ENCODE measurements at places on chromosomes 16 and 17. TPM values are rescaled to one million over a fixed set of nuclear protein-coding genes. Genes with fewer than 3 reads are reported as not detected.
A peak's percentile ranks its signal among the peaks of the same experiment; 100 is the strongest.

GRCh38 chr17:75849724-75850123 lies 5.4 kb downstream of the WBP2 start:
- H3K4me1 ChIP-seq: no peaks in the 10 kb centered on the region
- H3K36me3 ChIP-seq: peaks cover 42% of the 10 kb centered on the region
- no peak overlapping the region for H3K4me3 ChIP-seq
- no peak for DNase-seq

DNA sequence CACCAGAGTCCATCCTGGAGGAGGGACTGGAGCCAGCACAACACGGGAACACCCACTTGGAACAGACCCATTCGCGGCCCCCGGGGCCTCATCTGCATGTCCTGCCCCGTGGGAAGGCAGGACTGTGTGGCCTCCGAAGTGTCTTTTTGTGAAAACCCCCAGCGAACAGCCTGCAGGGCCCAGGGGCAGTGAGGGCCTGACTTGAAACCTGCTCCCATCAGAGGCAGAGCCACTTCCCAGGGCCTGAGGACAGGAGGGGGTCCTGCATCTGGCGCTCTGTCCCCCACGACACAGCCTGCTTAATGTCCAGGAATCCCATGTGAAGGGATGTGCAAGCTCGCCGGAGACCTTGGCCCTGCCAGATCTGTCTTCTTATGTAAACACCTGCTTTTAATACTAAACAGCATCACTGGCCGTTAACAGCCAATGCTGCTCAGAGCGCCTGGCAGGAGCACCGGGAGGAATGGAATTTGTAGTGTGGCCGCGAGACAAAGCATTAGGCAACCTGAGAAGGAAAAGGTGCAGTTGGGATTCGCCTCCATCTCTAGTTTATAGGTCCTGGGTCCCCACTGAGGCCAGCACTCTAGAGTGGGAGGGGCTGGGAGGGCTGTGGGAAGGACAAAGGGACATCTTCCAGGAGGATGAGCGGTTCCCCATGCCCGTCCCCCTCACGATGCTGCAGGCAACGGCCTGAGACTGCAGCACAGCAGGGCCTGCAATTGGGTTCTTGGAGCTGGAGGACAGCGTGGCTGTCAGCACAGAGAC lies 9.6 kb upstream of the EVPL start:
- H3K27ac ChIP-seq: no peak overlapping the region
- no peak overlapping the region for H3K4me3 ChIP-seq
- H3K36me3 ChIP-seq: peaks cover 43% of the 10 kb centered on the region
- no peaks in the 10 kb centered on the region for H3K27me3 ChIP-seq

The EPN3 gene
- total RNA-seq: not detected

The MMP28 gene
- total RNA-seq: not detected

The MT1A gene
- not detected for total RNA-seq

DNA sequence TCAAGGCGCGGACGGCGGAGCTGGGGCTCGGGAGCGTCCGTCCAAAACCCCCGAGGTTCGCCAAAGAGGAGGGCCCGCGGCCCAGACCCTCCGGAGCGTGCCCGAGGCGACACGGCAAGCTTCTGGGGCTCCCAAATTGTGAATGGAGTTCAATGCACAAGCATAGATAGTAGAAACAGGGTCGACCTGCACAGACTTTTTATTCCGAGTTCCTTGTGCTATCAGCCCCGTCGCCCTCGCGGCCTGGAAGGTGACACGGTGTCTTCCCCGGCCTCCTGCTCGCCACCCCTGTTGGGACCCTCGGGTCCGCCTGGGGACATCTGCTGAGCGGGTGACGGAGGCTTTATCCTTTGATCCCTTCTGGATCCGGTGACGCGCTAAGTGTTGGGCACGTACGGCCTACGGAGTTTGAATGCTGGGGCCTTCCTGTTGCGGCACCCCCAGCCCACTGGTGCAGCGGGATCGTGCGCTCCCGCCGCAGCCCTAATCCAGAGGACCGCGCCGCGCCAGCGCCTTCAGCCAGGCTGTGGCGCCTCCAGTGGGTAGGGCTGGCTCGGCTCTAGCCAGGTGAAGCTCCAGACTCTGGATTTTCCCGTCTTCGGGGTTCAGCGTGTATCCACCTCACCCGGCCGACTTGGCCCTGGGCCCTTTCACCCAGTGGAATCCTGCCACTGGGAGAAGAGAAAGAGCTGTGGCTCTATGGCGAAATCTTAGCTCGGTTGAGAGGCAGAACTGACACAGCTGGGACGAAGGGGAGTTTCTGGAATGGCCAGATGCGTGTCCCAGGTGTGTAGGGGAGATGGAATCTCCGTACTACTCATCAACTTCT lies 17.0 kb upstream of the NTN1 start:
- H3K27ac ChIP-seq: no peak overlapping the region
- H3K27me3 ChIP-seq: peaks cover 73% of the 10 kb centered on the region
- no peaks in the 10 kb centered on the region for H3K36me3 ChIP-seq

The OR3A3 gene
- total RNA-seq: not detected

The NUPR1 gene
- total RNA-seq: not detected

The CACNG5 gene
- 1.8 TPM for total RNA-seq

The ITGAD gene
- total RNA-seq: not detected

The SYT17 gene
- 11.5 TPM for total RNA-seq

DNA sequence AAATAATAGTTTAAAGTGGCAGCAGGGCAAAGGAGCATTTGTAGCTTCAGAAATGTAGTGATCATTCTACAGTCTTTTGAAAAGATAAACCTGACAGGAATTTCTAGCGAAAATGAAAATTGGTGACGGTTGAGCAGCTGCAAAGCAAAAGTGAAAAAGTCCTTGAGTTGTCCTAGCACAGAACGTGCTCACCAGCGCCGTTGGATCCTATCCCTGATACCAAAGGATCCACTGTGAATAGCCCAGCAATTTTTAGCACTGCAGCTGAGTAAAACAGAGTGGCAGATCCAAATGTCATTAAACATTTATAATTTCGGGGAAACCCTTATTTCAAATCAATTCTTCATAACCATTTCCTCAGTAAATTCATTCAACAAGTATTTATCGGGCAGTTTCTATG lies 453.8 kb upstream of the HSBP1 start:
- no peaks in the 10 kb centered on the region for H3K36me3 ChIP-seq
- H3K27ac ChIP-seq: no peak overlapping the region
- H3K4me3 ChIP-seq: no peak overlapping the region
- H3K4me1 ChIP-seq: no peaks in the 10 kb centered on the region
- H3K27me3 ChIP-seq: no peaks in the 10 kb centered on the region

- H3K27ac ChIP-seq: peak overlapping the region; percentile 96
- H3K4me3 ChIP-seq: no peak overlapping the region
- peaks cover 15% of the 10 kb centered on the region for H3K4me1 ChIP-seq
- H3K27me3 ChIP-seq: no peaks in the 10 kb centered on the region
- no peak for DNase-seq
Measured at GRCh38 chr17:15967706-15968399, 22.9 kb downstream of the ADORA2B start.

DNA sequence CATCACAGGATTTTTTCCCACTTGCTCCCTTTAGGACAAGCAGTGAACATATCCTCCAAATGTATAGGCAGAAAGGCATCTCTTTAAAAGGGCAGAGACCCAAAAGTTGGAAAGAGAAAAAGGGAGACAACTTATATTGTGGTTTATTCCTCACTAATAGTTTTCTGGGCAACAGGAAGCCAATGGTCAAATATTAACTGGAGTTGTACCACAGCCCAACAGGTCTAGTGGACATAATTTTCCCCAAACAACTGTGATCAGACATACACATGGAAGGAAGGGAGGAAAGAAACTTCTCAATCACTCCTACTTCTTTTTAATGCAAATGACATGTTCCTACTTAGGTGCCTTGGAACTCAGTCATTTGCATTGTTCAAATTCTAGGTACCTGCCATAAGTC lies 78.4 kb downstream of the SOX9 start:
- H3K4me3 ChIP-seq: no peak overlapping the region
- H3K27ac ChIP-seq: no peak overlapping the region
- DNase-seq: no peak
- H3K36me3 ChIP-seq: no peaks in the 10 kb centered on the region

GRCh38 chr16:12173121-12173520 lies 196.6 kb downstream of the SNX29 start:
- H3K27me3 ChIP-seq: no peaks in the 10 kb centered on the region
- DNase-seq: no peak
- H3K4me1 ChIP-seq: peaks cover 3% of the 10 kb centered on the region
- H3K4me3 ChIP-seq: no peak overlapping the region

The CDH3 gene
- total RNA-seq: 88.1 TPM

DNA sequence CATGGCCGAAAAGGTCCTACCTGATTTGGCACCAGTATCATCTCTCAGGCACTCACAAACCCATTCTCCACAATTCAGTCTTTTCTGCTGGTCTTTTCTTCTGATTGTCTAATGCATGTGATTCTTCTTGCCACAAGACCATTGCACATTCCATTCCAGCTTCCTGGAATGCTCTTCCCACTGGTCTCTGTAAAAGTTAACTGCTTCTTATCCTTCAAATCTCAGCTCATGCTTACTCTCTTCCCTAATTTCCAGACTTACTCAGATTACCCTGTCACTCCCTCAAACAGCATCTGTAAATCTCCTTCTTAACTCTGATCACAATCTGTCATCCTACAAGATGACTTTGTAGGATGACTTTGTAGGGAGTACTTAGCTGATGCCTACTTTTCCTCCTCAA lies 320.2 kb downstream of the MAP2K6 start:
- no peaks in the 10 kb centered on the region for H3K27me3 ChIP-seq
- no peaks in the 10 kb centered on the region for H3K4me1 ChIP-seq
- DNase-seq: no peak
- no peak overlapping the region for H3K4me3 ChIP-seq

DNA sequence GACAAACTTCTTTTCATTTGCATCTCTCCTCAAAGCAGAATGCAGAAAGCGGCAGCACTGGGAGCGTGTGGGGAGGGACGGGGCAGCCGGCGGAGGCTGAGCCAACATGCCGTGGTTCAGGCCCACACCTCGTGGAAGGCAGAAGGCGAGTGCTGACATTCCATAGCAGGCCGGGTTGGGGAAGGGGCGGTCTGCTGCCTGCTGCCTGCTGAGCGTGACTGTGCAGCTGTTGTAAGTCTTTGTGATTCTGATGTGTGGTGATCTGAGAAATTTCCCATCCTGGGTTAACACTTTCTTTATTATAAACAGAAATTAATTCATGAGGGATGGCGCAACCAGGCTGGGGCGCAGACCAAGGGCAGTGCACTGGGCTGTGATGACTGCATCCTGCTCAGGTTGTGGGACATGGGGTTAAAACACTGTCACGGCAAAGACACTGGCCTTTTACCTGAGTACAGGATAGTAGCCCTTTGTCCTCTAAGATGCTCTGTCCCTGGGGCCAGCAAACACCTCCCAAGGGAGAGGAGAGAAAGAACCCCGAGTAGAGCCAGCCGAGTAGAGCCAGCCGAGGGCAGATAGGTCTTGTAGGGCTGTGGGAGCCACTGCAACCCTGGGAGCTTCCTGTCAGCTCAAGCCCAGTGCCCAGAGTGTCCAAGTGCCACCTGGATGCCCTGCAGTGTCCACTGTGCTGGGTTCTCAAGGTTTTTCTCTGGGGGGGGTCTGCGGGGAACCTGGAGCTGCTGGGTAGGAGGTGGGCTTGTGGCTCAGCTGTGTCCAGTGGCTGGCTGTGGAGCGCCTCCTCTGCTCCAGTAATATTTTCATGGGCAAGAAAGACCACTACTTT lies 8.8 kb upstream of the DNASE1 start:
- H3K4me1 ChIP-seq: no peaks in the 10 kb centered on the region
- peak overlapping the region; percentile 97 for H3K27ac ChIP-seq
- H3K27me3 ChIP-seq: no peaks in the 10 kb centered on the region
- DNase-seq: peak; percentile 88

The DPEP3 gene
- 3.2 TPM for total RNA-seq

GRCh38 chr17:59266745-59267144 lies 46.4 kb downstream of the GDPD1 start:
- no peaks in the 10 kb centered on the region for H3K4me1 ChIP-seq
- DNase-seq: no peak
- no peak overlapping the region for H3K4me3 ChIP-seq

DNA sequence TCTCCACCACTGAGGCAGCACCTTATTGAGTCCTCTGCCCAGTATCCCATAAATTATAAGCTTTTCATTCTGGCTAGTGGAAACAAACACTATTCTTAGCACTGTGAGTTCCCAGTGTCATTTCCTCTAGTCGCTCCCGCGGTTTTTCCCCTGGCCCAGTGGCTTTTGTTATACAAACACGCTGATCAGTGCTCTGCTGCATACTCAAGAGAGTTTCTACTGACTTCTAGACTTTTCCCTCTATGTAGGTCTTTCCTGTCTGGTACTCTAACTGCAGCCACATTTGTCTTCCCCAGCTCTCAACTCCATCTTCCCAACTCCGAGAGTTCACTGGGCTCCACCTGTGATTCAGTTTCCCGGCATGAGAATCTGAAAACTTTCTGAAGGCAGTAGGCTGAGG lies 556.6 kb upstream of the SALL1 start:
- H3K4me3 ChIP-seq: no peak overlapping the region
- H3K4me1 ChIP-seq: peaks cover 4% of the 10 kb centered on the region
- no peaks in the 10 kb centered on the region for H3K36me3 ChIP-seq
- H3K27me3 ChIP-seq: no peaks in the 10 kb centered on the region

DNA sequence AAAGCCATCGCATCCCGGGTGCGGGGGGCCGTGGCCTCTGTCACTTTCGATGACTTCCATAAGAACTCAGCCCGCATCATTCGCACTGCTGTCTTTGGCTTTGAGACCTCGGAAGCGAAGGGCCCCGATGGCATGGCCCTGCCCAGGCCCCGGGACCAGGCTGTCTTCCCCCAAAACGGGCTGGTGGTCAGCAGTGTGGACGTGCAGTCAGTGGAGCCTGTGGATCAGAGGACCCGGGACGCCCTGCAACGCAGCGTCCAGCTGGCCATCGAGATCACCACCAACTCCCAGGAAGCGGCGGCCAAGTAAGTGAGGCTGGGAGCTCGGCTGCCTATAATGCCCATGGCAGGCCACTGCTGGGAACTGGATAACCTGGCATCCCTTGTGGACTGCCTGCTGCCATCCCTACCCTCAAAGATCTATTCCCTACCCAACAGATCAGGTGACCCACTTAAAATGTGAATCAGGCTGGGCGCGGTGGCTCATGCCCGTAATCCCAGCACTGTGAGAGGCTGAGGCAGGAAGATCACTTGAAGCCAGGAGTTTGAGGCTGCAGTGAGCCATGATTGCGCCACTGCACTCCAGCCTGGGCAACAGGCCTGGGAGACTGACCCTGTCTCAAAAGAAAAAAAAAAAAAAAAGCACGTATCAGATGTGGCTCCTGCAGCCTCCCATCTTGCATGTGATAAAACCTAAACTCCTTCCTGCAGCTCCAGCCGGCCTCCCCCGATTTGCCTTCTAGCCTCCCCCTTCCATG lies 18.3 kb downstream of the CDIPT start:
- no peak for DNase-seq
- H3K36me3 ChIP-seq: no peaks in the 10 kb centered on the region
- H3K4me3 ChIP-seq: no peak overlapping the region
- peaks cover 4% of the 10 kb centered on the region for H3K4me1 ChIP-seq
- no peaks in the 10 kb centered on the region for H3K27me3 ChIP-seq
- no peak overlapping the region for H3K27ac ChIP-seq

The HOXB2 gene
- not detected for total RNA-seq
